NCI-H2171 (cell line): ENCODE measurements at places on chromosomes 11 and 22.
A peak's percentile ranks its signal among the peaks of the same experiment; 100 is the strongest.

- DNase-seq, result no peak
Measured at GRCh38 chr11:78642979-78643675, 68.5 kb upstream of the NARS2 start.

GRCh38 chr11:32108576-32108975 is 17.7 kb downstream of the RCN1 start:
- DNase-seq, result no peak

DNA sequence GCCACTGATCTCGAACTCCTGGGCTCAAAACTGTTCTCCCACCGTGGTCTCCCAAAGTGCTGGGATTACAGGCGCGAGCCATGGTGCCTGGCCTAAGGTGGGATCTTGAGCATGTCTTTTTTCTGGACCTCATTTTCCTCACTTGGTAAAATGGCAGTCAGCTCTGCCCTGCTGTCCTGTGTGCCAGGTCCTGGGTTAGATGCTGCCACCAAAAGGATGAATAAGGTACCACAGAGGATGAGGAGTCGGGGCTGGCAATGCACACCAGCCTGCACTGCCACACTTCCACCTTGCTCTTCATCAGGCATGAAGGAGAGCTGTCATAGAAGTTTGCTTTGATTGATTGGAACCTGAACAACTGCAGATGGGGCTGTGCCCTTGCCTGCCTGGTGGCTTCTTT is 32.3 kb downstream of the ACO2 start:
- no peak for DNase-seq

DNA sequence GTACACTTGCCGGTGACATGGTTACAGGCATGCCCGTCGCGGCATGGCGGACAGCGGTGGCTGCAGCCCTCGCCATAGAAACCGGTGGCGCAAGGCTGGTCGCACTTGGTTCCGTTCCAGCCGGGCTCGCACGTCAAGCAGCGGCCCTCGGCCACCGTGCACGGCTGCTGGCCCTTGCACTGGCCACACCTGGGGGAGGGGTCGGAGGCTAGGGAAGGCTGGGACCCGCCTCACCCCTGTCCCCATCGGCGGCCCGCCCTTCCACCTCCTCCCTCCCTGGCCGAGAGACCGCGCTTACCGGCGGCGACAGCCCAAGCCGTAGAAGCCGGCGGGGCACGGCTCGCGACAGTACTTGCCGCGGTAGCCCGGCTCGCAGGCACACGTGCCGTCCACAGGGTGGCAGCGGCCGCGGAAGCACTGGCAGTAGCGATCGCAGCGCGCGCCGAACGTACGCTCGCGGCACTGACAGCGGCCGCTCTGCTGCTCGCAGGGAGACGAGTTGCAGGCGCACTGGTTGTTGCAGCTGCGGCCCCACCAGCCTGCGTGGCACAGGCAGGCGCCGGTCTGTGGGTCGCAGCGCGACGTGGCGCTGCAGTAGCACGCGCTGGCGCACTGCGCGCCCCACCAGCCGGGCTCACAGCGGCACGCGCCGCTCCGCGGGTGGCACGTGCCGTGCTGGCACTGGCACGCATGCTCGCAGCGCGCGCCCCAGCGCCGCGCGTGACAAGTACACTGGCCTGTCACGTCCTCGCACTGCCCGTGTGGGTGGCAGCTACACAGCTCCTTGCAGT is 6.7 kb downstream of the SCARF2 start:
- DNase-seq, result peak; percentile 70

- DNase-seq, result no peak
Measured at GRCh38 chr11:14519597-14519916, 629 bp downstream of the PSMA1 start.

DNA sequence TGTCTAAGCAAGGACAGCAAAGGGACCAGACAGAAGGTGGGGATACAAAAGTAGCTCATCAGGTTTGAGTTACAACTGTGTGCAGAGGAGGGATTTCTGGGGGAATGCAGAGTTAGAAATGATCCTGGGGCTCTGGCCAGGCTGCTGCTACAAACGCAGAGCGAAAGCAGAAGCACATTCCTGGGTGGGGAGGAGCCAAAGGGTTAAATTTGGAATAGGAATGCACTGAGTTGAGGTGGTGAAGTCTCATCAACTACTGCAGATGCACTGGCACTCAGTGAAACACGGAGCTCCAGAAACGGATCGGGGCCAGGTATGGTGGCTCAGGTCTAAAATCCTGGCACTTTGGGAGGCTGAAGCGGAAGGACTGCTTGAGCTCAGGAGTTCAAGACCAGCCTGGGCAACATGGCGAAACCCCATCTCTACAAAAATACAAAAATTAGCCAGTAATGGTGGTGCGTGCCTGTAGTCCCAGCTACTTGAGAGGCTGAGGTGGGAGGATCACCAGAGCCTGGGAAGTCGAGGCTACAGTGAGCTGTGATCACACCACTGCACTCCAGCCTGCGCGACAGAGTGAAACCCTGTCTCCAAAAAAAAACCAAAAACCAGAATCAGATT is 3.2 kb downstream of the CHKA start:
- no peak for DNase-seq

GRCh38 chr11:16000065-16000464 is 356.3 kb downstream of the SOX6 start:
- no peak for DNase-seq

- DNase-seq, result no peak
Measured at GRCh38 chr11:14902650-14903350, 10.8 kb upstream of the CYP2R1 start.

DNA sequence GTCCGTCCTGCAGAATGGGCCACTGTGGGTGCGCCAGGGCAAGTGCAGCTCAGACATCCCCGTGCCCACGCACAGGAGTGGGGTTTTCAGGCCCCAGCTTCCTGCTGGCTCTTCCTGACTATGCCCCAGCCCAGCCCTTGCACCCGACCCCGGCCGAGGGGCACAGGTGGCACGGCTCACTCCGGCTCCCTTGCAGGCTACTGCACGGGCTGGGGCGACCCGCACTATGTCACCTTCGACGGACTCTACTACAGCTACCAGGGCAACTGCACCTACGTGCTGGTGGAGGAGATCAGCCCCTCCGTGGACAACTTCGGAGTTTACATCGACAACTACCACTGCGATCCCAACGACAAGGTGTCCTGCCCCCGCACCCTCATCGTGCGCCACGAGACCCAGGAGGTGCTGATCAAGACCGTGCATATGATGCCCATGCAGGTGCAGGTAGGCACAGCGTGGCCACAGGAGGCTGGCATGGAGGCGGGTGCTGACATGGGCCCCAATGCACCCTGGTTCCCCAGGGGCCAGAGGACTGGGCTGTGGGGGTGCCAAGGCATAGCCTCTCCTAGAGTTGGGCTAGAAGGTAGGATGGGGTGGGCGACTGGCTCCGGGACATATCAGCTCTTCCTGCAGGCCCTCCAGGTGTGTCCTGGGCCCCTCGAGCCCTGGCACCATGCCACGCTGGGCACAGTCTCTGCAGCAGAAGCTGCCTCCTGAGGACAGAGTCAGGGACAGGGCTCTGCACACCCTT is 27.7 kb downstream of the MUC2 start:
- DNase-seq, result no peak

- DNase-seq, result no peak
Measured at GRCh38 chr11:46896719-46897406, 21.5 kb downstream of the LRP4 start.

GRCh38 chr11:65767406-65767805 is 13.4 kb downstream of the AP5B1 start:
- DNase-seq, result no peak

DNA sequence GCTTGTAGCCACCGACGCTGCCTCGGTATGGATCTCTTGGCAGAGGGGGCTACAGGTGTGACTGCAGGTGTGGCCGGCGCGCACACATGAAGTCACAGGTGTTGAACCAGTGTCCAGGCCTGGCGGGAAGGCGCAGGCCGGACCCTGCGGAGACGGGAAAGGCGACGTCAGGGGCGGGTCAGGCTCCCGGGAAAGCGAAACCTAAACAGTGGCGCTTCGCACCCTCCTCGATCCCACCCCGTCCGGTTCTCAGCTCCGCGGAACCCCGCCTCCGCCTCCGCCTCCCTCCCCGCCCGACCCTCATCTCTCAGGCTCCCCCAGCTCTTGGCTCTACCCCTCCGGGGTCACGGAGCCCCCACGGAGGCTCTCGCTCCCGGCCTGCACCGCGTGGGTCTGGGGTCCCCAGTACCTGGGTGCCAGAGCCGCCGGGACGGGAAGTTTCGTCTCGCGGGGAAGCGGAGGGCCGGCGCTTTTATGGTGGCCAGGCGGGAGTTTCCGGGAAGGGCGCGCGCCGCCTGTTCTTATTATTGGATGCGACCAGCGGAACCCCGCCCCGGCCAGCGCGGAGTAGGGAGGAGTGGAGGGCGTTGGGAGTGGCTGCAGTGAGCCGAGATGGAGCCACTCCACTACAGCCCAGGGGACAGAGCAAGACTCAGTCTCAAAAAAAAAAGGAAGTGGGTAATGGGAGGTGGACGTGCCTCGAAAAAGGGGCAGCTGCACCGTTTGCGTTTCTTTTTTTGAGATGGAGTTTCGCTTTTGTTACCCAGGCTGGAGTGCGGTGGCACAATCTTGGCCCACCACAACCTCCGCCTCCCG is at the start of gene IRF7:
IRF7 (minus strand) TSS at position 447 of the 816 bp plus-strand sequence. CDS start 586 bp downstream, outside the sequence.
- peak; percentile 44 for DNase-seq

GRCh38 chr11:9834291-9834690 is 170.4 kb downstream of the SWAP70 start:
- no peak for DNase-seq

GRCh38 chr11:102598272-102598671 is 26.9 kb downstream of the MMP20 start:
- DNase-seq, result no peak

DNA sequence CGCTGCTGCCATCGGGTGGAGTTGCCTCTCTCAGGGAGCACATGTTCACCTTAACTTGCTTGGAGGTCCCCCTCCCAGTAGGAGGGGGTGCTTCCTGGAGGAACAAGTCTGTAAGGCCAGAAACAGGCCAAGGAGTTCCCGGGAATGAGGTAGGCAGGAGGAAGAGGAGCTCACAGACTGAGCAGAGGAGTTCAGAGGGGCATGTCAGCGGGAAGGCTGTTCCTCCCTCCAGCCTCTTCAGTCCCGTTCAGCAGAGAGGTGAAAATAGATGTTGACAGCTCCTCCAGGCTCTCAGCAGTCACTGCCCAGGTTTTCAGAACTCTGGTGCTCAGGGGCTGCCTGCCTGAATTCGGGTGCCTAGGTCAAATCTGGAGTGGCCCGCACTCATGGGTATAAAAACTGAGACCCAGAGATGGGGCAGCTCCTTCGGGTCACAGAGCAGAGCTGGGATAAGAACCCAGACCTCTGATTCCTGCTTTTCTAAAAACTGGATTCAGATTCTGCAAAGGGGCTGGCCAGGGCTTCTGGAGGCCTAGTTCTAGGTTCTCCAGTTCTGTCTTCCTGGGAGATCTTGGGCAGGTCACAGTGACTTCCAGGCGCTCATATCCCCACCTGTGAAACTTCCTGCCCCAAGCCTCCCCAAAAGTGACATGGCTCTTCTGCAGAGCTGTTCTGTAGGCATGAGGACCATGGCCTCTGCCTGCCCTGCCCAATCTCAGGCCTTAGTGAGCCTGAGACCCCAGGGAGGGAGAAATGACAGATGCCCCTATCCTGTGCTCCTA is 18.3 kb downstream of the ATG16L2 start:
- DNase-seq, result no peak

GRCh38 chr11:133992121-133992520 is 35.4 kb upstream of the IGSF9B start:
- DNase-seq, result peak; percentile 10

- DNase-seq, result no peak
Measured at GRCh38 chr11:62402226-62402959, 16.4 kb upstream of the SCGB1A1 start.

DNA sequence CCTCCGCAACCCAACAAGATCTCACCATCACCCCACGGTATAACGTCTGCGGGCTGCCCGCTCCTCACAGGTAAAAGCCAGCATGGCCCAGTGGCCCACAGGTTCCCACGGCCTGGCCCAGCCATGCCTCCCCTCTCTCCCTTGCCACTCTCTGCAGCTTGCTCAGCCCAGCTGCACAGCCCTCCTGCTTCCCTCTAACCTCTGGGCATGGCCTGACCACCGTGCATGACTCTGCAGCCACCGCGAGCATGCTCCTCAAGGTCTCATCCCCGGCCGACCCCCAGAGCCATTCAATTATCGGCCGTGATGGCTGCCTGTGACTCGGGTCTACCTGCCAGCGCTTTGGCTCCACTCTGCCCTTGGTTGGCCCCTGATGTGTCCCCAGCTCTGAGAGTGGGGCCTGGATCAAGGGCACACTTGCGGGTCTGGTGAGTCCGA is 185.5 kb downstream of the CTTN start:
- no peak for DNase-seq

- no peak for DNase-seq
Measured at GRCh38 chr22:33650244-33650643, 270.0 kb downstream of the LARGE1 start.

GRCh38 chr22:37020192-37020479 is 594 bp downstream of the MPST start:
- peak; percentile 7 for DNase-seq

GRCh38 chr11:84056653-84057376 is 770.6 kb upstream of the CCDC90B start:
- DNase-seq, result no peak

- no peak for DNase-seq
Measured at GRCh38 chr22:17283423-17283822, 64.2 kb upstream of the ADA2 start.

DNA sequence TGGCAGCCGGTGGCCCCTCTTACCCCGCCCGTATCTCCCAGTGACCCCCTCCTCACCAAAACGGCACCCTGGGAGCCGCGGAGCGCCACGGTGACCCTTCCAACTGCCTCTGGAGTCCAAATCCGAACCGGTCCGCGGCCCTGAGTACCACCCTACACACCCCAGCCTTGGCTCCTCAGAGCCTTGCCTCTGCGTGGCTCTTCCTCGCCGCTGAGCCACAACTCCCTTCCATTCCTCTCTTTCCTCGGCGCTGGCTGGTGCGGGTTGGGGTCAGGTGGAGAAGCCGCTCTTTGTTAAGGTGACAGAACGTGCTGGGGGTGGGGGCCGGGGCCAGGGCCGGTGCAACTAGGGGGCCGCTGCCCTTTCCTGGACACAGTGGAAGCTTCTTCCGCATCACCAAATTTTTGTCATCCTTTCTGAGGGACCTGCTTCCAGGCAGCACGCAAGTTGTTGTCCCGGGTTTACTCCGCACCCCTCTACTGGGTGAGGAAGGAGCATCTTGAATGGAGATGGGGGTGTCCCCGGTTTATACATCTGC is 6.5 kb downstream of the ALX4 start:
- no peak for DNase-seq

- peak; percentile 87 for DNase-seq
Measured at GRCh38 chr11:65988791-65989592, 13.0 kb downstream of the EIF1AD start.

GRCh38 chr11:130719220-130719915 is 196.9 kb downstream of the SNX19 start:
- no peak for DNase-seq

DNA sequence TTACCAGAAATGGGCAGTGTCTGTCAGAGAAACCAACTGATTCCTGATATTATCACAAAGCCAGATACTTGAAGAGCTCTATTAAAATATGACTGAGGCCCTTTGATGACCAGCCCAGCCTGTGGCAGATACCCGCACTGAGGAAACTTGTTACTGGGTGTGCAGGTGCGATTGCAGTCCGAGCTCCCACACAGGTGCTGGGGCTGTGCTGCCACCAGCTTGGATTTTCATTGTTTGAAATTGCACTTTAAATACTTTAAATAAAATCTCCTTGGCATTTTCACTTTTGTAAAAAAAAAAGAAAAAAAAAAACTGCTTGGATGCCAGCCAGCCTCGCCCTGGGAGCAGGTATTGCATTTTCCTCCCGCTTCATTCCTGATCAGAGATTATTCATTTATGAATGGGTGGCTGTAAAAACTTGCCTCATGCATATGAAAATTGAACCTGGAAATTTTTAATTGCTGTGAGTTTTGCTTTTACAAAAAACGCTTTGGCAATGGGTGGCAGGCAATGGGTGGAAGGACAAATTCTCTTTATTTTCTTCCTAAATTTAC is 21.2 kb downstream of the EHF start:
- DNase-seq, result no peak

- no peak for DNase-seq
Measured at GRCh38 chr22:22931557-22932270, 44.1 kb downstream of the IGLL5 start.
